Hematopoietic multipotent progenitor cell (in vitro differentiated cells): ENCODE measurements at places on chromosomes 2 and 18. TPM values are rescaled to one million over a fixed set of nuclear protein-coding genes. Genes with fewer than 3 reads are reported as not detected.

- no peak for DNase-seq
Observed at GRCh38 chr2:195238379-195238778, 418.6 kb upstream of the SLC39A10 start.

DNA sequence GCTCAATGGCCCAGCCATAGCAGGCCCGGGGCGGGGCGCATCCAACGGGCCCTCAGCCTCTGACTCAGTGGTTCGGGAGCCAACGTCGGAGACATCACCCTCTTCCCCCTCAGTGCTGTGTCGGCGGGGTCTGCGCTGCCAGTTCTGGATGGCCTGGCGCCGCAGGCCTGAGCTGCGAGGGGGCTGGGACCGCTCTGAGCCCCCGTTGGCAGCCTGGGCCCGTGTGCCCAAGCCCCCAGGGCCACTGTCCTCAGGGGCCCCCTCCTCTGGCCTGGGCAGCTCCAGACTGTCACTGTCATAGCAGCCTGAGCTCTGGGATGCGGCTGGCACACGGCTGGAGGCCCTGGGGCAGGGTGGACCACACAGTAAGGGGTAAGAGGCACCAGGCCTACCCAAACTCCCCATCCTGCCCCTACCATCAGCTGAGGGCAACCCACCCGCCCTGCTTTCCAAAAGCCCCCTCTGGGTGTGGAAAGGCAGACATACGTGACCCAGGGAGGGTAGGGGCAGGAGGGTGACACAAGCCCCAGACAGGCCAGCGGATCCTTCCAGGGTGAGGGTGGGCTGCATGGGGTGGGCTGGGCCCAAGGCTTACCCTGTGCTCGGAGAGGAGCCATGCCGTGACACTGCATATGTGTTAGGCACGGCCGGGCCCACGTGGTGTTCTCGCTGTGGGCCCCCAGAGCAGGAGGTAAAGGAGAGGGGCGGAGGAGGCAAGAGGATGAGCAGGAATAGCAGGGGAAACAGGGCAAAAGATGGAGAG is 18.8 kb downstream of the FBXO41 start:
- DNase-seq: no peak

DNA sequence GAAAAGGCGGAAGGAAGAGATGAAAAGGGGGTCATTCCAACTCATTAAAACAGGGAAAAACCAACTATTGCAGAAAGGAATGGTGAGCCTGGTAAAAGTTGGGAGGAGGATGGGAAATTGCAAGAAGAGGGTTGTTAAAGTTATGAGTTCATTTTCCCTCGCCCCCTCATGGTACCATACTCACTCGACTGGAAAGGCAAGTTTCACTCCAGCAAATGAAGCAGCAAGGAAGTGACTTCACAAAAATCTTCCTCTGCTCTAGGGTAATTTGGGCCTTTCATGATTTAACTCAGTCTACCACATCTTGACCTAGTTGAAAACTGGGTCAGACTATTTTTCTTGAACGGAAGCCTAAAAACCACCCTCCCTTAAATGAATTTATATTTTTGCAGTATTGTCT is 22.8 kb upstream of the DAW1 start:
- no peak for DNase-seq

GRCh38 chr2:219661955-219662395 is 34.5 kb downstream of the SLC4A3 start:
- no peak for DNase-seq

DNA sequence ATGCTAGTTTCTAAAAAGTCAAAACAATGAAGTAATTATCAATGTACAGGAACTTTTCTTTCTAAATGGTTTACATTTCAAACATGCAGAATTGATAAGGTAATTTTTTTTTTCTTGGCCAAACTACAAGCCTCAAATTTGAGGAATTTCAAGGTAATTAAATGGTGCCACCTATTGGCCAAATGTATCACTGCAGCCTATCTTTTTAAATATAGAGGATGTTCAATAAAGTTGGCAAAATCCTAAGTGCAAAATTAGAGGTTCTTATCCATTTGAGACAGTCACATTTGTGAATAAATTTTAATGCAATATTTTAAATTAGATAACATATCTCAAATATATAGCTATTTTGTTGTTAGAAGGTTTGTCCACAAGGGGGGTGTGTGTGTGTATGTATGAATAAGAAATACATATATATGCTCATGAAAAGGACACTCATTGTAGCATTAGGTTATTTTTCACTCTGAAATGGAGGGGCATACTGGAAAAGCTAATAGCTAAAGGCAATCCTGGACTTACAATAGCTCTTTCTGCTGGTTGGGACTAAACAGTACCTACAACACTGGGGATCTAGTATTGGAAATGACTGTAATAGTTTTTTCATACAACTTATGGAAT is 26.2 kb downstream of the MMADHC start:
- peak; percentile 13 for DNase-seq

GRCh38 chr2:168176402-168176801 is 71.0 kb downstream of the STK39 start:
- no peak for DNase-seq

DNA sequence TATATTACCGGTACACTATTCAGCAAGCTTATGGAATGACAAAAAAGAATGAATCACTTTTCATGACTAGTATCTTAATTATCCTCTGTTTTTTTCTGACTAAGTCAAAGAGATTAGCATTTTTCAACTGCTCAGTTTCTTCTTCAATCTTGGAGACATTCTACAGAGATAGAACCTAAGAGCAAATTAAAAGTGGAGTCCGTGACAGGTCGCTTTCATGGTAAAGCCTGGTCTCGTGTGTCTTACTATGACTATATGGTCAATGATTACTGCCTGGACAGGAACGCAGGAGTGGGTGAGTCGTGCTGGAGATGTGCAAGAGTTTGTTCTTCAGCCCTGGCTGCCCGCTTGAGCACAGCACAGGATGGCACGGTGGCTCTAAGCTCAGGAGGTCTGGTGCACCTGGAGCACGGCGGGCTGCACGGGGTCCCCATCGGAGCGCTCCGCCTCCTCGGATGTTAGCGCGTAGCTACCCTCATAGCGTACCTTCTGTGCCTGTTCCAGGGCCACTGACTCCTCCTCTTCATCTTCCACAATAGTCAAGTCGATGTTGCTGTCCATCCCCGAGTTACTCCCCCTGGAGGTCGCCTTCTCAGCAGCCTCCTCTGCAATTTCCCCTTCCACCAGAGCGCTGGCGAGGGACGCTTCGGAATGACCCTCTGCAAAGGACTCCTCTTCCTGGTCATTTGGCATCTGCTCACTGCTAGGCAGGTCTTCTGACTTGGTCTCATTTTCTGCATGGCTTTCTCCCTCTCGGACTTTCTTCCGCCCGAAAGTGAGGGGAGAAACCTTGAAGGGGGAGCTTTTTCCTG is 11.1 kb downstream of the CAVIN2 start:
- DNase-seq: no peak

REEP1 gene
- total RNA-seq: under 0.01 TPM

DNA sequence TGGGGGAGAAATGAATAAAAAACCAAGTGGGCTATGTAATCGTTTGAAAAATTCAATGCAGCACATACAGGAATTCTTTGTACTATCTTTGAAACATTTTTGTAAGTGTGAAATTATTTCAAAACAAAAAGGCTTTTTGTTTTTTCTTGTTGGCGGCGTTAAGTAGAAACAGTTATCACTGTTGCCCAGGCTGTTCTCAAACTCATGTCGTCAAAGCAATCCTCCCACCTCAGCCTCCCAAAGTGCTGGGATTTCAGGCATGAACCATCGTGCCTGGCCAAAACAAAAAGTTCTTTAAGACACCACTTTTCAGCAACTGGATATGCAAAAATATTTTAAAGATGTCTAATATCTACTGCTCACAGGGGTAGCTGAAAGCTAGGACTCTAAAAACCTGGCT is 5.4 kb downstream of the SS18 start:
- DNase-seq: no peak

TMEM163 gene
- 17.2 TPM for total RNA-seq

- no peak for DNase-seq
Observed at GRCh38 chr2:207830778-207831438, 61.2 kb upstream of the FZD5 start.

ABCG5 gene
- under 0.01 TPM for total RNA-seq

- no peak for DNase-seq
Observed at GRCh38 chr2:147550995-147551731, 293.7 kb upstream of the ACVR2A start.
